ENCODE measurements at places on chromosomes 1 and 21.

DNA sequence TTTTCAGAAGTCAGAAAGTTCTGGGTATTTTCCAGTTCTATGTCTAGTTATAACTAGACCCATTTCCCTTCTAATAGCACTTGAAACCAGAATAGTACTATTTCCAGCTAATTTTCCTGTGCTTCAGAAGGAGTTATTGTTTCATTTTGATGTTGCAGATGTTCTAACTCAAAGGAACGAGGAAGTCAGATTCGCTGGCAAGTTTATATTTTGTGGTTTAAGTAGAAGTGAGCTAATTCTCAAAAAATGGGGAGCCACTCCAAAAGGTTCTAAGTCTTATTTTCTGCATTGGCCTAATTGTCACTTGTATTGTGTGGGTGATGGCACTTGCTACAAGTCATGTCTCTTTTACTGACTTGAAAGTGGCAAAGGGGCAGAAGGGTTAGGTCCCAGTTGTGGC, 18.1 kb downstream of the CCDC185 start:
- no peak for ATAC-seq

- peak; percentile 98 for ATAC-seq
Observed at GRCh38 chr1:28392027-28392652, 22.6 kb downstream of the PHACTR4 start.

- peak; percentile 14 for ATAC-seq
Observed at GRCh38 chr1:156767879-156768604, 707 bp downstream of the PRCC start.

DNA sequence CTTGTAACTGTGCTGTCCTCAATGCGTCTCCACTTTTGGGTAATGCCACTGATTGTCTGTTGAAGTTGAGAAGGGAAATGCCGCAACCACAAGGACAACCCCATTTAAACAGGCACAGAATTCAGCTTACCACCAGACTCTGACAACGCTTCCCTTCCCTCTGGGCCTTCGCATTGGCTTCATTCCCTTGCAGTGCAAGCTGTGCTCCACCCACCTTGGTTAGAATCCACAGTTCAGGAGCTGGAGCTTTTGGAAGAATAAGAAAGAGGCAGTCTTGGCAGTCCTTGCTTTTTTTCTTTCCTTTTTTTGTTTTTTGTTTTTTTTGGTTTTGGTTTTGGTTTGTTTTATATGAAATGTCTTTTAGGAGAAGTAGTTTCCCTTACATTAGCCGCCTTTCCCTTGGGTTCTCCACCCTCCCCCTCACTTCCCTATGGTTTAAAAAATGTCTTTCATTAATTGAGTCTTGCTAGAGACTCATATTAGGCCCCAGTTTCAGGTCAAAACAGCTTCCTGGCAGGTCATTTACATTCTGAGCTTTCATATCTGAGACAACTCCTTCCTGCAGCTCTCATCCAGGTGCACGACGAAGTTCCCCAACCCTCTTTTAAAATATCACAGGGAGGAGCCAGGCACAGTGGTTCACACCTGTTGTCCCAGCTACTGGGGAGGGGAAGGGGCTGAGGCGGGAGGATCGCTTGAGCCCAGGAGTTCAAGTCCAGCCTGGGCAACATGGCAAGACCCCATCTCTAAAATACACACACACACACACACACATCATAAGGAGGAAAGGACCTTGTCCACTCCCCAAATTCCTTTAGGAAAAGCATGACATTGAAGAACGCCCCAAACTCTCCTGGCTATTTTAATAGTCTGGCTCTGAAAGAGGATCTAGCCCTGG, 20.7 kb upstream of the LAX1 start:
- no peak for ATAC-seq

GRCh38 chr1:8343464-8344001, 25.6 kb downstream of the SLC45A1 start:
- ATAC-seq, result peak; percentile 86

DNA sequence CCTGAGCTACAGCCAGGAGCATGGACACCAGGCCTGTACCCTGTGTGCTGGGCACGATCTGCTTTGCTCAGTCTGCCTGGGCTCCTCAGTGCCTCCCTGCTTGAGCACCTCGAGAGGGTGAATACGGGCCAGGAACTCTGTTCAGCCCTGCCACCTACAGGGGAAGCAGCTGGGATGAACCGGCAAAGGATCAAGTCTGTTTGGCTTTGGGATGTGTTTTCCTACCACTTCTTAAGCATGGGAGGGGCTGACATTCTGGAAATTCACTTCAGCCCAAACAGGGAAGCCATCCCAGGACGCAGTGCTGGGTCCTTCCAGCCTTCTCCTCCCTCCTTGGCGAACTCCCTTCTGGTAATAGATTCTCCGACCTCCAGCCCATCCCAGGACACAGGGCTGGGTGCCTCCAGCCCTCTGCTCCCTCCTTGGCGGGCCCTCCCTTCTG, 55.8 kb upstream of the SELENON start:
- ATAC-seq, result peak; percentile 88

- ATAC-seq, result no peak
Observed at GRCh38 chr1:87462894-87463293, 134.2 kb downstream of the LMO4 start.

- no peak for ATAC-seq
Observed at GRCh38 chr1:41733021-41733420, 185.7 kb downstream of the HIVEP3 start.

DNA sequence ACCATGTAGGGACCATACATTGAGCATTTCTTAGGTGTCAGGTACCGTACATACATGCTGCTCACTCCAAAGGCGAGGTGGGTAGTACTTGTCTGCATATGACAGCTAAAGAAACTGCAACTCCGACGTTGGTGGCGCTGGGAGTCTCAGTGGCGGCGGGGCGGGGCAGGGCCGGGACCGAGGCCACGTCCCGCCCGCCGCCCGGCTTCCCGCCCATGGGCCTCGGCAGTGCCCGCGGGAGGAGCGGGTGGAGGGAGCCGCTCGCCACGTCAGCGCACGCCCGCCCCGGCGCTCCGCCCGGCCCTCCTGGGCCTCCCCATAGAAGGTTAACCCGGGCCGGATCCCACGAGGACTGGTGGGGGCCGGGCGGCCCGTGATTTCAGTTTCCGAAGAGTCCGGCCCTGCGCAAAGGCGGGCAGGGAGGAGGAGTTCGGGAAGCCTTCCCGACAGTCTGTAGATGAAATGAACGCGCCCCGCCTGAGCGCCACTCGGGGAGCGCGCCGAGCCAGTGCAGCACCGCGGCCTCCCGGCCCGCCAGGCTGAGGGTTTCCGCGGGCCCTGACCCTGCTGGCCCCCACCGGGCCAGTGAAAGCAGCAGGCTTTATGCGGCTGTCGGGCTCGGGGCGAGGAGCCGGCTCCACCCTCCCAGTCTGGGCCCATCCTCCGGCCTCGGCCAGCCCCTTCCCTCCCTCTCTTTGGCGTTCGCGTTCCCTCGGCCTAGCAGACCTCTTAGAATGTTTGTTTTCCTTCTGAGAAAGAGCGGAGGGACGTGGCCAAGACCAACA, 119.9 kb upstream of the JUN start:
- ATAC-seq, result peak; percentile 88

DNA sequence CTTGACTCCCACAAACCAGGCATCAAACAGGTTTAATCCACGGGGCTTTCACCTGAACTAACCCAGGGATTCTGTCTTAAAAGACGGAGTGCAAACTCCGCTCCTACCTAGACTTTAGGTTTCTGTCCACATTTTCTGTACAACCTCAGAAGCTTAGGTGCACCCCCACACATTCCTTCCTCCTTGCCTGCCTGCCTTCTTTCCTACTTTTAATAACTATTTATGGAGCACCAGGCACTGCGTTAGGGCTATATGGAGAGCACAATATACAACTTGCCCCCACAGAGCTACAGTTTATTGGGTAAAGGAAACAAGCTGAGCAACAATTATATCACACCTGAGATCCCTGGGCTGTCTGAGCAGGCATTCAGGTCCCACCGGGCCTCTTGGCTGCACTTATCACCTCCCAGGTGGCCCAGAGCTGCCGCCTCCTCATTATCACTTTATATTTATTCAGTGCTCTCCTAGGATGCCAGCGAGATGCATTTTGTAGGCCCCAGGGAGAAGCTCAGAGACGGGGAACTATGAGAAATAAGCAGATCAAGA, 64.1 kb downstream of the DNTTIP2 start:
- ATAC-seq, result peak; percentile 13

GRCh38 chr21:33124889-33125288, 54.9 kb downstream of the OLIG1 start:
- ATAC-seq, result no peak

DNA sequence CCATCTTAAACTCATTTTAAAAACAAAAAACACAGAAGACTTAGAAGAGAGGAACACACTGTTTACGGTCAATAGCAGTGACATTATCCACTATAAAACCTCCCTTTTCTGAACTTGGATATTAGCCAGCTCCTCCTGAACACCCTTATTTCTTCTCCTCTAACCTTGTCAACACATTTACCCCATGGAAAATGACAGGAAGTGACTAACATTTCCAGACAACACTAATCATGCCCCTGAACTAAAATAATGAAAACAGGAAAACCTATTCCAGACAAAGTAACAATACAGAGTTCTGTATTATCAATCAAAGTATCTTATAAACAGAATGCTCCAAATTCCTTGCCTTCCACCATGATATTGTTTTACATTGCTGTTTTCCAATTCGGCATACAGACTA, 45.3 kb downstream of the PALMD start:
- ATAC-seq, result no peak

DNA sequence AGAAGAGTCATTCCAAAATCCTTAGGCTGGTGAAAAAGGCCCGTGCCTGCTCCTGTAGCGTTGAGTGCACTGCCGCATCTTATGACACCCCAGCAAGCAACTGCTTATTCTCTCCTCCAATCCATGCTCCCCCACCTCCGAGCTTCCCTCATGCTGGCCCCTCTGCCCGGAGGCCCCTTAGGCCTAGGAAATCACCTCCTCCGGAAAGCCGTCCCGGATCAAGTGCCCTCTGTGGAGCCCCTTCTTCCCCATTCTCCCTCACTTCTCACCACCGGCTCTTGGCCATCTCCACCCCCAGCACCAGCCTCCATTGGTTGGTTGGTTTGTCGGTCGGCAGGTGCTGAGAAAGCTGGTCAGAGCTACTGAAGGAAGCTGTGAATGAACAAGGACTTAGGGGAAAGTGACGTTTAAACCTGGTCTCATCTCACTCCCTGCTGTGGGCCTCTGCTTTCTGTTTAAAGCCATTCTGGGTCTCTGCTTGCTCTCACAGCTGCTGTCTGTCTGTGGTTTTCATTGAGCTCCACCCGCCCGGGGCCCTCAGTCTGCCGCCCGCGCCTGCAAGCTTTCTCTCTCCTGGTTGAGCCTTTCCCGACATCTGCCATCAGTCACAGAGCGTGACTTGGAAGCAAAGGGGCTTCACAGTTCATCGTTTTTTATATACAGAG, 122.2 kb downstream of the KCNN3 start:
- no peak for ATAC-seq

DNA sequence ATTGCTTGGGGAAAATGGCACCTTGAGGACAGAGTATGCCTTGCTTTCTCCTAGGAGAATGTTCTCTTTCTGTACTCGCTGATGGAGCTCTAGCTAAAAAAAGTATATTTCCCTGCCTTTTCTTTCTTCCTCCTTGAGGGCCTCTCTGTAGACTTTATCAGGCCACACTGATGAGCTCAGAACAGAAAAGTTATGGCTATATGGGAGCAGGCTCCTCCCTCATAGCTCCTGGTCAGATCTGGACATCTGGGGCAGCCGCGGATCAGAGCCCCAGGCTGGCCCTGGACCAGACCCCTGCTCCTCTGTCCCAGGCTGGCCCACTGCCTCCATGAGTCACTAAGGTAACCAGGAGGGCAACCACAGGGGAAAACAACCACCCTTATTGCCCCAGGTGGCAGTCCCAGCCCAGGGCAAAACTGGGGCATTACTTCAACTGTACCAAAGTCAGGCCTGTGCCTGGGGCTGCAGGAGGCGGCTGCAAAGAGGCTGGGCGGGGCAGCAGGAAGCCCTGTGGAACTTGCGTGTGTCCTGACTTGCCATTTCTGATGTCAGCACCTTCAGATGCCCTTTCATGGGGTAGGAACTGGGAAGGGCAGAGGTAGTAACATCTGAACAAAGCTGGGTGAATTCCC, 26.3 kb upstream of the ZNF648 start:
- no peak for ATAC-seq

DNA sequence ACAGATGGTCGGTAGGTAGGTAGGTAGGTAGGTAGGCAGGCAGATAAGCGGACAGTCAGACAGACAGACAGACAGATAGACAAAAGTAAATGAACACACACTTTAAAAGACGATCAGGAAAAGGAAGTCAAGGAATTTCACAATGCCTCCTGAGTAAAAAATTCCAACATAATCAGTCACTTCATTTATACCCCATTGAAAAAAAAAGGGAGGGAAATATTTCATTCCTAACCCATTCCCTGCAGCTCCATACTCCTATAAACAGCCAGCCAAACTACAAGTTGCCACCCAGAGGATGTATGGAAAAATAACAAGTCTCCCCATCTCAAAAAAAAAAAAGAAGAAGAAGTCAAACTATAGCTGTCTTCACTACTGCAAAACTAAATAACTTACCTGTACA, 43.4 kb downstream of the ZZZ3 start:
- ATAC-seq, result peak; percentile 53

DNA sequence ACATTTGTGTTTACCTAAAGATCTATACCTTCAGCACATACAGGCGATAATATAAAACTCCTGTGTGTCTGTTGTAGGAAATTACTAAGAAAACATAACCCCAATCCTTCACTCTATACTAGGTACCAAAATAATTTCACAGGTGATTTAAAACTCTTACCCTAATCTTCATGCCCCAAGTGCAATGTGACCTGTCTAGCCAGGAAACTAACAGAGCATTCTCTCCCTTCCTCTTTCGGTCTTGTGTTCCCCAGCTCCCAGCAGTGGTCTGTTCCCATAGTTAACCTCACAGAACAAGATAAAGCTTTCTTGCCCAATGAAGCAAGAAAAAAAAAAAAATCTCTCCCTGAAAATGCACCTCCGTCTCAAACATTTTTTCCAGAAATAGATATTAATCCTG, 493.5 kb downstream of the DPYD start:
- no peak for ATAC-seq

DNA sequence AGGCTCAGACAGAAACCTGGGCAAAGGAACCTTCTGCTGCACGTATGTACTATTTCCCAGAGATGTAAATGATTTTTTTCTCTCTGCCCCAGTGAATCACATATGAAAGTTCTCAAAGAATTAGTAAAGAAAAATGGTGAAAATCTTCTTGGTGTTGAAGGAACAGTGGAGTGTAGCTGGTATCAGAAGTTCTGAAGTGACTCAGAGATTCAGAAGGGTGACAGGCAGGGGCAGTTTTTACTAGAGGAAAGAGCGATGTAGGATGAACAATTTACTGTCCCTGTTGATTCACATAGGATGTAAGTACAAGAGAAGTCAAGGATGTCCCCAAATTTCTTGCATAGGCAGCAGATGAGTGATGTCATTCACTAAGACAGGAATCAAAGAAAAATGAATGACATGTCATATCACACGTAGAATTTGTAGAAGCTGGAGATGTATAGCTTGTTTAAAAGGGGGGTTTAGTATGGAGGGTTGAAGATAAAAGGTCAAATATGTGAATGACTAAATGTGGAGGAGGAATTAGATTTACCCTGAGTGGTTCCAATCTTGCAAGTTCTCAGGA, 26.4 kb downstream of the WLS start:
- no peak for ATAC-seq
